Muscle of leg (tissue), 16 donors: ENCODE measurements at places on chromosomes 6 and 20. TPM values are rescaled to one million over a fixed set of nuclear protein-coding genes. Genes with fewer than 3 reads are reported as not detected.

DNA sequence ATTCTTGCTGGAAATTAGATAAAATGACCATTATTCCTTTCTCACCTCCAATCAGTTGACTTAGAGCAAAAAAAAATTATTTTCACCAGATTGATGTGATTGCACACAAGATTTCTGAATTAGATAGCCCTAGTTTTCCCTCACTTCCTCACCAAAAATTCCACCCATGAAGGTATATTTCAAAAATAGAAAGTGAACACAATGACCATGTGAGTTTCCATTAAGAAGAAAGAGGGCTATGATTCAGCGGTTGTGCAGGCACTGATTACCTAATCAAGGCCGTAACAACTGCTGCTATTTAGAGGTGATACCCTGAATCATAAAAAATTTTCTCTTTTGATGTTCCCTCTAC is 19.5 kb upstream of the RALGAPA2 start:
- DNase-seq: no peak

DNA sequence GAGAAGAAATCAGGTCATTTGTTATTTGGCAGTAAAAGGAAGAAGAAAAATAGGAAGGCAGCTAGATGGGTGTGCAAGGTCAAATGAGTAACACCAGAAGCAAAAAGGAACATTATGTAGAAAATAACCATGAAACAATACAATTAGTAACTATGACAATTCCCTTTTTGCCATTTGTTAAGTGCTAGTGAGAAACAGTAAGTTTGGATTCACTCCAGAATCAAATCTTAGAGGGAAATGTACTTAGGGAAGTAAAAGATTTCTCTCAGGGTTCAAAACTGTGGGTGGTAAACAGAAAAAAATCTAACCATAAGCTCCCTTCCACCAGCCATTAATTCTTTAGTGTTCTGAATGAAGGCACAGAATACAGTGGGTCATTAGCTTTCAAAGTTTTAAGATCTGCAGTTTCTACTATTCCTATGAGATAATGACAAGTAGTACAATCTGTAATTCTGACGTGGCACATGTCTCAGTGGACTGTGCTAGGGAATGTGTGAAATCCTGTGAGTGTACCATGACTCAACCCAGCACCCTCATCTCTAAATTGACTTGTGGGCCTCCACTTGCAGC is 17.1 kb downstream of the REPS1 start:
- peak; percentile 30 for DNase-seq

GRCh38 chr20:21609221-21609620 is 95.4 kb upstream of the NKX2-2 start:
- no peak for DNase-seq

GRCh38 chr6:135282395-135282794 is 101.3 kb downstream of the MYB start:
- no peak for DNase-seq

The CRISP3 gene
- total RNA-seq: 0.04 TPM

The LY6G6C gene
- 0.09 TPM for total RNA-seq

DNA sequence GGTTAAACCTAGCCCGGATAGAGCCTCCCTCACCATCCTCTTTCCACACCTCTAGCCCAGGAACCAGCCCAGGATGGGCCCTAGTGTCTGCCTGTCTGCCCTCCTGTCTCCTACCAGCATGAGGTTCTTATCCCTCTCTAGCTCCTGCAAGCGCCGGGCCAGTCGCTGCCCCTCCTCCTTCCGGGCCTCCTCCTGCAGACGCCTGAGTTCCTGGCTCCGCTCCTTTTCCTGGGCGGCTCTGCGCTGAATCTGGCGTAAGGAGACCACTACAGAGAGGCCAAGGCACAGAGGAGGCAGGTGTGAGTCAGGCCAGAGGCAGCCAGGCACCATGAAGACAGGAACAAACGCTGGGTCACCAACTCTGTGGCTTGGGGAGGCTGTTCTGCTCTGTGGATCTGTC is 4.3 kb upstream of the PSORS1C2 start:
- peak; percentile 86 for DNase-seq

GRCh38 chr6:3007571-3007970 is 7.9 kb downstream of the NQO2 start:
- no peak for DNase-seq

- DNase-seq: peak; percentile 93
Measured at GRCh38 chr20:16397086-16397485, 176.2 kb downstream of the KIF16B start.

DNA sequence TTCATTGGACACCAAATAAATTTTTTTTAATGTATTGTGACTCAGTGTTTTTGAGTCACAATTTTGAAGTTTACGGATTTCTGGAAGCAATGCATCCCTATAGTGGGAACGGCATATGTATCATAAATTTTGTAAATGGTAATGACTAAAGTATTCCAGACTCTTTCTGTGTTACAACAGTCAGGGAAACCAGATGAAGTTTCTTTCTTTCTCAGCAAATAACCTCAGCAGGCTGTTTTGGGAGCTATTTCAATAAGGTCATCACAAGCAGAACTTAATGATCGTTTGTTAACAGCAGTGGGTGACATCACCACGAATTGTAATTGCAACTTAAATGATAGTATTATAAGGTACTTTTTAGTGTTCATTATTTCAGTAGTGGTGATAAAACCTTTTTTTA is 52.0 kb downstream of the HIVEP1 start:
- DNase-seq: peak; percentile 74

- DNase-seq: no peak
Measured at GRCh38 chr6:10722570-10722819, 375 bp upstream of the TMEM14C start.

The PGC gene
- total RNA-seq: not detected

DNA sequence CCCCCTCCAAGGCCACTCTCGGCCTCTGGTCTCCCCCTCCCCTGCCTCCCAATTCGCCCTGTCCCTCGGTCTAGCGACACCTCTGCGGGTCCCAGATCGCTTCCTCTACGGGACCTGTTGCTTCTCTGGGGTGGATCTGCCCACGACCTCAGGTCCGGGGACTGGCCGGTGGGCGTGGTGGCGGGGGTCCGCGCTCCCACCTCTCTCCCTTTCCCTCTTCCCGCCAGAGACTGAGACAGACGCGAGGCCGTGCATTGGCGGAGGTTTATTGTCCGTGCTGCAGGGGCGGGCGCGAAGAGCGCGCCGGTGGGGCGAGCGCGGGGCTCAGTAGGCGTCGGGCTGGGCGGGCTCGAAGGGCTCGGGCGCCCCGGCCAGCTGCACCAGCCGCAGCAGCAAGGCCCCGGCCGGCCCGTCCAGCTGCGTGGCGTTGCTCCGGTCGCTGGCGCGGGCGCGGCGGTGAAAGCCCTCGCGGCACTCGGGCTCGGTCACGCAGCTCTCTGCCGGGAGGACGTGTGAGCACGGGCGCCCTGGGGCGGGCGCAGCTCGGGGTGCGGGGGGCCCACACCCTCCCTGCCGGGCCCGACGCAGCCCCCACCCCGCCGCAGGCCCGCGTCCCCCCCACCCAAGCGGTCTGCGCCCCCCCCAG is 2.1 kb downstream of the AVP start:
- no peak for DNase-seq

- DNase-seq: peak; percentile 48
Measured at GRCh38 chr20:57881466-57882385, 171.9 kb upstream of the PMEPA1 start.

The SLC26A8 gene
- not detected for total RNA-seq

GRCh38 chr6:7469696-7470095 is 71.8 kb upstream of the DSP start:
- no peak for DNase-seq

GRCh38 chr6:159788276-159788675 is 1.1 kb downstream of the TCP1 start:
- peak; percentile 14 for DNase-seq

DNA sequence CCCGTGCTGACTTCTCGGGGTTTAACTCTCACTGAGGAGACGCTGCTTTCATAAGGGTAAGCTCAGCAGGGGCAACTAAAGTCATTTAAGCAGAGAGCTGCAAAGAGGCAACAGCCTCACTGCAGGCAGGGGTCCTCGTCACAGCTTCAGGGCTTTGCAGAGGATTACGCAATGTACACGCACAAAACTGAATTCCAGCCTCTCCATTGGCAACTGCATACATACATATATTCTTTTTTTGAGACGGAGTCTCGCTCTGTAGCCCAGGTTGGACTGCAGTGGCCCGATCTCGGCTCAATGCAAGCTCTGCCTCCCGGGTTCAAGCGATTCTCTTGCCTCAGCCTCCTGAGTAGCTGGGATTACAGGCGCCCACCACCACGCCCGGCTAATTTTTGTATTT is 2.4 kb downstream of the GMEB2 start:
- no peak for DNase-seq

DNA sequence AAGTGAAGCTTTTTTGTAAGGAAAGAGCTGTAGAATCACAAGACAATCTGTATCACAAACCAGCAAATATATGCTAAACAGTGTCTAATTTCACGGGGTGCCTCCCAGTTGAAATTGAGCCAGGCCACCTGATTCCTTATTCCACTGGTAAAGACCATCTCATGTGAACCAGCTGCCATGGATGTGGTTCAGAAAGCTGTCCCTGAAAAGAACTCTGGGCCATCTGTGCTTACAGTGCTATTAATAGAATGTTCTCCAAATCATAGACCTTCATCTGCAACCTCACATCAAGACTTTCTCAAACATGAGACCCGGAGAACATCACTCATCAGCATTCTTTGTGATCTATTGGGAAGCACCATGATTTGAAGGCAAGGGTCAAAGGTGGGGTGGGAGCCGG is 89.7 kb downstream of the FBXO5 start:
- DNase-seq: peak; percentile 36

DNA sequence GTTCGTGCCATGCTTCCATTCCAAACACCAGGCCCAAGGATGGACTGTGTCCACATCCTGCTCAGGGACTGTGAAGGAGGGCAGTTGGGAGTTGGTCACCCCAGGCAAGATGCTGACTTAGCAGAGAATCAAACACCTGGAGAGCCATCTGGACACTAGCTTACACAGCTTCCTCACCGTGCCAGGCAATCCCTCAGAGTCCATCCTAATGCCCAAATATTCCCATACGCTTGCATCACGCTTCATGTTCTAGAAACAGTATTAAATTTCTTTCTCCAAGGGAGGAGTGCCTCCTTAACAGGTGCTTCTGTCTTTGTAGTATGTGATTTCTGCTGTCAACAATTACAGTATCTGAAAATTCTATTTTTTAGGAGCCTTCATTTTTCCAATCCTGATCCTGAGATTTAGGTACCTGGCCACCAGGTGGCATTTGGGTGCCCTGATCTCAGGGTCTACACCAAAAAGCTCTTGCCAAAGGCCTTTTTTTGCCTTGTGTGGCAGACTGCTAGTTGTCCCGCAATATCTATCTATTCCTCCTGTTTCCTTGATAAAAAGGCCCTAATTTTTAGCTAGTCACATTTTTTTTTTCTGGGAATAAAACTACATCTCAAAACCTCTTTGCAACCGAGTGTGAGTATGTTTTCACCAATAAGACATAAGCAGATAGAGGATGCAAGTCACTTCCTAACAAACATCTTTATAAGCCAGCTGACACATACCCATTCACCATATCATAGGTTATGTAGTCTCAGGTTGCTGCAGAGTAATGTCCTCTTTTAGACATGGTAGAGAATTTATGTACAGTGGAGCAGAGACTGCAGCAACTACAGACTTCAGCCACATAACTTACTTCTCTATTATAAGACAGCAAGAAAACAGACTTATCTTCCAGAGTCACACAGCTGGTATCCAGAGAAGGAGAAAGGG is 85.0 kb downstream of the PREP start:
- no peak for DNase-seq

The GNMT gene
- 0.22 TPM for total RNA-seq

DNA sequence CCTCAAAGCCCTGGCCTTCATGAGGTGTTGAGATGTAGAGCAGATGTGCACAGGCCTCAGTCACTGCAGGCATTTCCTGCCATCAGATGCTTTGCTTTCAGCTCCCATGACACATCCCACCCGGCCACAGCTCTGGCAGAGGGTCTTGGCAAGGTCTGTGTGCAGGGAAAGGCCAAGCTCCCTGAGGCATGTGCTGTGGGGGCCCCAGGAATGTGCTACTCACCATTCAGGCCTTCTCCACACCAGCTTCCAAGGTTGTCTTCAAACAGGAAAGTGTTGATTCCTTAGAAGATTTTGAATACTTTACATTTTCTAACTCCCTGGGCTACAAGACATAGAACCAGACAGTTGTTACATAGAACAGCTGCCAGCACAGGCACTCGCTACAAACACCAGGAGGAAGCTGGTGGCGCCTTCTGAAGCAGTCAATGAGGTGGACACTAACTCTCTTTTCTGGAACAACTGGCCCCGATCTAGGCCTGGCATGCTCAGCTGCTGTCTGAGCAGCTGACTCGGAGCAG is 27.8 kb downstream of the CASS4 start:
- peak; percentile 85 for DNase-seq

GRCh38 chr20:64069614-64070243 is 6.7 kb downstream of the TCEA2 start:
- DNase-seq: no peak

DNA sequence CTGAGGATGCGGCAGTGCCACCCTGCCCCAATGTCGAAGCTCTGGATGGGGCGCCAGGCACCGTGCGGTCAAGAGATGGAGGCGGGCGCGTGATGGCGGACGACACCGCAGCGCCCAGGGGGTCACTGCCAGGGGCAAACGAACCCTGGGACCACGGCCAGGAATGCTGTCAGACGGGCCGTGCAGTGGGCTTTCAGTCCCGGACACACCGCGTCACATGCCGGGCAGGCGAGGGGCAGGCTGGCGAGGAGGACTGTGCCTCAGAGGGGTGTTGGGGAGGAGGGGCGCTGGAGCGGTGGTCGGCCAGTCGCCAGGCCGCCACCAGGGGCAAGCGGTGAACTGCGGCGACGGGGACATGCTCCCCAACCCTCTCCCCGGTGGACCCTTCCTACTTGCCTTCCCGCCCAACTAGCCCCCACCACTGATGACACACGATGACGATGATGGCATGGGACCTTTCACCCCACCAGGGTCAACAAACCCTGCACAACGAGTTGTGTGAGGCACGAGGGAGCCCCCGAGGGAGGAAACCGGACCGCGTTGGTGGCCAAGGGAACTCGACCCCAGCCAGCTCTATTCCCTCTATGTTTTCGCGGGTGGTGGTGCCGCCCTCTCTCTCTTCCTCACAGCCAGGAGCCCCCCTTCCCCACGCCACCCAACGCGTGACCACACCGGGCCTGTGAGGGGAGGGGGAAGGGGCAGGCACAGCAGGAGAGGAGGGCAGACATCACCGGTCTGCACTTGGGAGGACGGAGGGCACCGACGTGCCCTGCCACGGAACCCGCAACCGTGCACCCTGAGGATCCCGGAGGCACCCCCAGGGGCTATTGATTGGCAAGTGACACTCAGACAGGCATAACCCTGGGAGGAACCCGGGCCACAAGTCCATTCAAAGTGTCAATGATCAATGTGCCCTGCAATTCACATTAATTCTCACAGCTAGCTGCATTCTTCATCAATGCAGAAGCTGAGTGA is 1960.9 kb upstream of the DEFB115 start:
- no peak for DNase-seq
